AG08396 (cell line): ENCODE measurements at places on chromosomes 16 and 17.
A peak's percentile ranks its signal among the peaks of the same experiment; 100 is the strongest.

- no peak for DNase-seq
Observed at GRCh38 chr16:13453938-13454553, 465.9 kb upstream of the ERCC4 start.

DNA sequence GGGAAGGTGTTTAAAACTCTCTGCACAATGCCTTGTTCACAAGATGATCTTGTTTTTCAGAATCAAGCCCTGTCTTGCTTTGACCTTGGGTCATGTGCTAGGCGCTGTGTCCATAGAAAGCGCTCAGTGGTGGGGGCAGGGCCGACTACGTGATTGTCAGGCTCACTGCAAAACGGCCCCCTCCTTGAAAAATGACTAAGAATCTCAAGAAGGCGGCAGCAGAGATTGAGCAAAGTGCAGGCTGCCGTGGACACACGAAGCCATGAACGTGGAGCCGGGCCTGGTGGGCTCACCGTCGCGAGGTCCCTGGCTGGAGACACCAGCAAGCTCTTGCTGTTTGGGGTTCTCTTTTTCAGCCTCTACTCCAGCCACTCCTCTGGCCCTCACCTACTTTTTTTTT is 10.2 kb downstream of the ATP2C2 start:
- no peak for DNase-seq

- DNase-seq, result no peak
Observed at GRCh38 chr16:85470873-85471272, 142.2 kb upstream of the GSE1 start.

DNA sequence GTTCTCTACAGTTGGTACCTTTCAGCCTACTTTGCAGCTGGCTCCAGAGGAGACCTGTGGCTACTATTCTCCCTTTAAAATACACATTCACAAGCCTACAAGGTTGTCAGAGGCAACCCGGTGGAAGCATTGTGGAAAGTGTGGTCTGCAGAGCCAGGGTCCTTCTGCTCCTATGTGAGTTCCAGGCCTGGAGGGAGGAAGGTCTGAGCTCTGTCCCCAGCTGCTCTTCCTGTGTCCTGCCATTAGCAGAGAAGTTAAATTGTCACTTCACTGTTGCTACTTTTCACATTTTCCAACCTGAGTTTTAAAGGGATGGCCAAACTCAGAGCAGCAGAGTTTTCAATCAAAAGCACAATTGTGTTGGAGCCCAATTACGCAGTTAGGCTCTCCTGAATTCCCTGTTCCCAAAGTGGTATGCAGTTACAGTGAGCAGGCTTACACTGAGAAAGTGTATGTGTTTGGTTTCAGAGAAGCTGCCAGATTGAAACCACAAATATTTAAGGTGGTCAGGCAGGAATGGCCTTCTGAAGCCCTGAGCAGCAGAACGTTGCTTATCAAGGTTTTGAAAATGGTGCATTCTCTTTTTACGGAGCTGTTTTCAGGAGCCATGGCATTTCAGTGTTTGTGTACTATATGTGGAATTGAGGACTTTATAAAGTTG is 25.0 kb downstream of the MAP3K3 start:
- peak; percentile 79 for DNase-seq

GRCh38 chr17:2936771-2937321 is 126.6 kb downstream of the OR1D5 start:
- DNase-seq, result no peak

GRCh38 chr17:57461082-57461481 is 204.8 kb downstream of the MSI2 start:
- DNase-seq, result no peak

DNA sequence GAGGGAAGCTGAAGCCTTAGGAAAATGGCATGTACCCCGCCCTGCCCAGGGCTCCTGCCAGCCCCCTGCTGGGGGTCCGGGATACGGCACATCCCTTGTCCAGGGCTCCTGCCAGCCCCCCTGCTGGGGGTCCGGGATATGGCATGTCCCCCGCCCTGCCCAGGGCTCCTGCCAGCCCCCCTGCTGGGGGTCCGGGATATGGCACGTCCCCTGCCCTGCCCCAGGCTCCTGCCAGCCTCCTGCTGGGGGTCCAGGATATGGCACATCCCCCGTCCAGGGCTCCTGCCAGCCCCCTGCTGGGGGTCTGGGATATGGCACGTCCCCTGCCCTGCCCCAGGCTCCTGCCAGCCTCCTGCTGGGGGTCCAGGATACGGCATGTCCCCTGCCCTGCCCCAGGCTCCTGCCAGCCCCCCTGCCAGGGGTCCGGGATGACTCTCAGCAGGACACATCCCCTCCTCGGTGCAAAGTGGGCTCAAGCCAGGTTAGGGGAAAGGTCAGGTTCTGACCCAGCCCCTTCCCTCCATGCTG is 43.2 kb downstream of the RPH3AL start:
- no peak for DNase-seq

- no peak for DNase-seq
Observed at GRCh38 chr16:57577691-57578224, 35.3 kb downstream of the ADGRG5 start.

GRCh38 chr16:19186408-19186807 is 18.4 kb downstream of the SYT17 start:
- DNase-seq, result no peak

DNA sequence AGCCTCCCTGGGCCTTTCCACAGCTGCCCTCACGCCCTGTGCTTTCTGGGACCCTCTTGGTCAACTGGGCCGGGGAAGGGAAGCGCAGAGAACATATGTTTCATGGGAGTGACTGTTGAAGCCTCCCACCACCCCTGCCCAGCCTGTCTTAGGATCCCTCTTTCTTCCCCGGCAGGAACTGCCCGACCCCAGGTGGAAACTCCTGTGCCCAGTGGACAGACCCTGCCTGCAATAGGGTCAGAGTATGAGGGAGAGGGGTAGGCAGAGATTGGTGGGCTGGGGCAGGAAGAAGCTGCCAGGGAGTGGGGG is 10.5 kb downstream of the HEXIM2 start:
- DNase-seq, result no peak

DNA sequence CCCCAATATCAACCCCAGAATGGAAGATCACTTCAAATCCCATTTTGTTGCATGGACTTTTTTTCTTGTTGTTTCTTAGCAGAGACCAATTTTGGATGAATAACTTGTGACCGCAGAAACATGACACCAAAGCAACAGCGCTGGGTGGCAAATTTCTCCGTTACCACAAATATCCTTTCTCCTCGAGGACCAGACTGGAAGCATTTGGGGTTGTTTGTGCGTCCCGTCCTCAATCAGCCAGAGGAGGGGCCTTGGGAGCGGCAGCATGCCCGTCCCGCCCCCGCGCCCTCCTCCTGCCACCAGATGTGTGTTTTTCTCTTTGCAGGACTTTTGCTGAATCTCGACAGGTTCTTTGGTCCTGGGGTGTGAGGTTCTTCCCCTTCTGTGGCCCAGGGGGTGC is 282.5 kb upstream of the FOXF1 start:
- peak; percentile 71 for DNase-seq

- peak; percentile 62 for DNase-seq
Observed at GRCh38 chr17:44331249-44331760, 6.7 kb upstream of the SLC25A39 start.

GRCh38 chr17:31598921-31599571 is 207.6 kb downstream of the RAB11FIP4 start:
- DNase-seq, result no peak

GRCh38 chr16:35745191-35745590 is 2285.8 kb downstream of the TP53TG3F start:
- DNase-seq, result no peak

DNA sequence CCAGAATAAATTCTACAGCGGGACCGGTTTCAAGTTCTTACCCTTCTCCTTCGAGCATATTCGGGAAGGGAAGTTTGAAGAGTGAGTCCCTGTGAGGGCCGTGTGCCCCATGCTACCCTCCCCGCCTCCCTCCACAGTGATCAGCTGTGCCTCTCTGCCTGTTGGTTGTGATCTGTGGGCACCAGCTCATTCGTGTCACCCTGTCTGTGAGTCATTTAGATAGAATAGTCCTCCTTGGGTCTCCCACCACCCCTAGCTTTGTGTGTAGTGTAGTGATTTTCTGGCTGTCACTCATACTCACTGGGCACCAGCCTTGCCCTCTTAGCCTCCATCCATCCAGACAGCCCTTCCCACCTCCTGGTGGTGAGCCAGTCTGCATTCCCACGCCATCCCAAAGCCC is 15.0 kb upstream of the NAGLU start:
- DNase-seq, result no peak
